ENCODE measurements at places on chromosomes 11 and 22.

GRCh38 chr22:19705181-19705934, 8.9 kb upstream of the SEPTIN5 start:
- DNase-seq, result no peak

DNA sequence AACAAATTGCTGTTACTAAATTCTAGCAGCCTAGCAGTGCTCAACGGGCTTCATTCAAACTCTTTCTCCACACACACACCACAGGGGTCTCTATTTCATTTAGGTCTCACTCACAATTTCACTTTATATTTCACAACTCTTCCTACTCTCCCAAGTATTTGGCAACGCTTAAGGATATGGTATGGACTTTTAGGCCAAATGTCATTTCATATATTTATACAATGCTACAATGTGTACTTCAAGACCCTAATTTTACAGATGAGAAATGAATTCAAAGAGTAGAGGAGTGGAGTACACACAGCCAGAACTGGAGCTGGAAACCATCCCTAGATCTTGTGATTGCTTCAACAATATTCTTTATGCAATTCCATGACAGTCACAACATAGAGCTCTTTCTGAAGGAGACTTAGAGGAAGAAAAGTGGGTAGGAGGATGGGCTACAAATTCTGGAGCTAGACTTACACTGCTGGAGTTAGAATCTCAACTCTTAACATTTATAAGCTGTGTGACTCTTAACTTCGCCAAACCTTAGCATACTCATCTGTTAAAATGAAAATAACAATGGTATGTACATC, 2.5 kb upstream of the MS4A13 start:
- no peak for DNase-seq

DNA sequence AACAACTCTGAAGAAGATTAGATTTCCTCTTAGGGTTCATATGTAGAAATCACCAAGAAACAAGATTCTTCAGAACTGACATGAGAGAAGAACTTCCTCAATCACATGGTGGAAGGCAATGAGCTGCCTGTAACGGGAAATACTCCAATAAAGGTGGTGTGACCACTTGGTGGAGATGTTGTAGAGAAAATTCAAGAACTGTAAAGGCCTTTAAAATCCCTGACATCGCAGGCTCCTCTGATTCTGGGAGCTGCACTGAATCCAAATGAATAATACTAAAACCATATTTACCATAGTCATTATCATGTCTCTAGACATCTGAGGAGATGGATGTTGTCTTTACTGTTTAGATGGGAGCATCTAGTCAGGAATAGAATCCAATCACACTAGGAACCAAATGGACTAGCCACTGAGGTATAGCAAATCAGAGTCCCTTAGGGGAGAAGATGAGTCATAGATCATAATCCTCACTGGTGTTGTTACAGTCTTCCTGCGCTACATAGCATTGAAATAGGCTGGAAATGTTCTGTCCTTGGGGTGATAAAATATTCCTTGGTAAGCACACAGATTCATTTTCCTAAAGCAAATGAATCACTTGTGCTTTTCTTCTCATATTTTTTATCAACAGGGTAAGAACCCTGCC, 321.6 kb upstream of the TENM4 start:
- no peak for DNase-seq

DNA sequence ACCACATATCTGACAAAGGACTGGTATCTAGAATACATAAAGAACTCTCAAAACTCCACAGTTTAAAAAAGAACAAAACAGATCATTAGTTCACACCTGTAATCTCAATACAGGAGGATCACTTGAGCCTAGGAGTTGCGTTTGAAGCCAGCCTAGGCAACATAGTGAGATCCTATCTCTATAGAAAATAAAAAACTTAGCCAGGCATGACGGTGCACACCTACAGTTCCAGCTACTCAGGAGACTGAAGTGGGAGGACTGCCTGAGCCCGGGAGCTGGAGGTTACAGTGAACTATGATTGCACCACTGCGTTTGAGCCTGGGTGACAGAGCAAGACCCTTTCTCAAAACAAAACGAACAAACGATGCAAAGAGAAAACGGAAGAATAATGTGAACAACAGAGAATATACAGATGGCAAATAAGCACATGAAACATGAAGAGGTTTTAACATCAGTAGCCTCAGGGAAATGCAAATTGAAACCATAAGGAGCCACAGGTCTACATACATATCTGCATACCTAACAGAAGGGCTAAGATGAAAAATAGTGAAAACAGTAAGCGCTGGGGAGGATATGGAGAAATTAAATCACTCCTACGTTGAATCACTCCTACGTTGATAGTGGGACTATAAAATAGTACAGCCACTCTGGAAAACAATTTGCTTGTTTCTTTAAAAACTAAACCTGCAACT, 70.7 kb downstream of the DGCR2 start:
- no peak for DNase-seq

GRCh38 chr11:116611998-116612620, 160.7 kb downstream of the BUD13 start:
- no peak for DNase-seq

DNA sequence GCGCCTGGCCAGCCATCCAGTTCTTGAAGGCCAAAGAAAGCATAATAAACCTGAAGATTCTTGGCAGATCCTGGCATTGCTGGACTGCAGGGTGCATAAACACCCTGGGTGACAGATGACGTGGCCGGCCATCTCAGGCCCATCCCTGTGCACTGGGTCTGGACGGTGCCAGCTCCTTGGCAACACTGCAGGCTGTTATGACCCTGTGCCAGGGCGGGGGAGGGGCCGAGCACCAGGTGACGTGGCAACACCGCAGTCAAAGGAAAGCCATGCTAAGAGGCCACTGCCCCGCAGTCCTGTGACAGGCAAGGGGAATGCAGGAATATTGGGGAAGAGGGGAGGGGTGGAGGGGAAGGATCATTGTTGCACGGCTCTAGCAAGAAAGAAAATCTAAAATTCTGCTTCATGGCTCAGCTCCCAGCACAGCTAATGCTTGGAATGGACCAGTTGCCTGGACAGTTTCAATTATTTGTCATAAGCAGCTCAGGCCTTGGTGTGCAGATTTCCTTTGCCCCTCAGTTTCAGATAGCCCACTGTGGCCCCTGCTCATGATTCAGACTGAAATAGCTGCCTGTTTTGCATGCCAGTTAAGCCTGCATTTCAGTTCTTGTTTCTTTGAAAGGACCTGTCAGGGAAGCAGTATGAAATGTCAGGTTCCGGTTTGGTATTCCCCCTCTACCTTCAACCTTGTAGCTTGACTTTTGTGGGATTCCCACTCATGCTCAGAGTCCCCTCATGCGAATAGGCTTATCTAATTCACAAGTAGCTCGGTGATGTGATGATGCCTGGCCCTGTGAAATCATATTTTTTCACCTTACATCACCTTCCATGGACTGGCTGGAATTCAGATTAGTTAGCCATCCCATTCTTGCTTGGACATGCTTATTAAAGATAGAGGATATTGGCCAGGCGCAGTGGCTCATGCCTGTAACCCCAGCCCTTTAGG, 29.7 kb upstream of the DDX6 start:
- DNase-seq, result no peak

- DNase-seq, result no peak
Observed at GRCh38 chr11:126702165-126702720, 298.3 kb downstream of the KIRREL3 start.

DNA sequence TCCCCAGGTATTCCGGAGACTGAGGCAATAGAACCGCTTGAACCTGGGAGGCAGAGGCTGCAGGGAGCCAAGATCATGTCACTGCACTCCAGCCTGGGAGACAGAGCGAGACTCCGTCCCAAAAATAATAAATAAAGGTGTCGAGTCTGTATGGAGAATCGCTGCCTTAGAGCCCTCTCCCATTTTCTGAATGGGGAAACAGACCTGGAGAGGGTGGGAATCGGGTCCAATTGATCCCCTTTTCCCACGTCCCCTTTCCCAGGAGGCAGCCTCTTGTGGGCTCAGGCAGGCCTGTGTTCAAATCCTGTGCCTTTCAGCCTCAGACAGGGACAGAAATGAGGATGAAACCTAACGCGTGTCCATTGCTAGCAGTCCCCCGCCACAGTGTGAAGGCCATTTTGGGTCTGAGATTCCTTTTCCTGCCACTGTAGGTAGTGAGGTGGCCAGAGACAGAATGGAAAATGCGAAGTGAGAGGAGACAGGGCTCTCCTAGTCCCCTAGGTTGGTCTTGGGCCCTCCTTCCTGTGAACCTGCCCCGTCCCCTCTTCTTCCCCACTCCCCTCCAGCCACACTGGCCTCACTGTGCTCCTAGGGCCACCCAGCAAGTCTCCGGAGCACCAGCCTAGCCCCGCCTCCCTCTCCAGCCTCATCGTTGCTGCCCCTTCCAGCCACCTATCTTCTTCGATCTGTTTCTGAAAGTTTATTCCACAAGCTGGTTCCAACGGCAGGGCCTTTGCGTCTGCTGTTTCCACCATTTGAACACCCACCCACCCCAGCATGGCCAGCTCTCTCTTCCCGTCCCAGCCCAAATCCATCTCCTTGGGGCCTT, 2.7 kb upstream of the POLDIP3 start:
- DNase-seq, result no peak

GRCh38 chr22:23218867-23219251, 38.5 kb downstream of the BCR start:
- no peak for DNase-seq

- no peak for DNase-seq
Observed at GRCh38 chr22:29148826-29149225, 56.9 kb upstream of the EMID1 start.

- no peak for DNase-seq
Observed at GRCh38 chr11:7673724-7674434, 579 bp upstream of the CYB5R2 start.

GRCh38 chr22:46614025-46614931, 5.9 kb upstream of the GRAMD4 start:
- DNase-seq, result peak; percentile 83

DNA sequence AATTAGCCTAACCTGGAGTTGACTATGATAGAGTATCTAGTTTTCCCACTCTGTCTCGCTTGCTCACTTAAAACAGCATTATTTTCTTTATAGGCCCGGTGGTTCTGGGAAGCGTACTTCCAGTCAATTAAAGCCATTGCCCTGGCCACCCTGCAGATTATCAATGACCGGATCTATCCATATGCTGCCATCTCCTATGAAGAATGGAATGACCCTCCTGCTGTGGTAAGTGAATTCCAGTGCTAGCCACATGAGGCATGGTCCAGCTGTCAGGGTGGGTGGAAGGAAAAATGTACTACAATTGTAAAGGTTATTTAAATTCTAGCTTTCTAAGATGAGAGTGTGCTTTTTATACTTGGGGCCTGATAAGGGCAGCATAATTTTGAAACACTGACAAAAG, 76.0 kb downstream of the EXT2 start:
- DNase-seq, result no peak

DNA sequence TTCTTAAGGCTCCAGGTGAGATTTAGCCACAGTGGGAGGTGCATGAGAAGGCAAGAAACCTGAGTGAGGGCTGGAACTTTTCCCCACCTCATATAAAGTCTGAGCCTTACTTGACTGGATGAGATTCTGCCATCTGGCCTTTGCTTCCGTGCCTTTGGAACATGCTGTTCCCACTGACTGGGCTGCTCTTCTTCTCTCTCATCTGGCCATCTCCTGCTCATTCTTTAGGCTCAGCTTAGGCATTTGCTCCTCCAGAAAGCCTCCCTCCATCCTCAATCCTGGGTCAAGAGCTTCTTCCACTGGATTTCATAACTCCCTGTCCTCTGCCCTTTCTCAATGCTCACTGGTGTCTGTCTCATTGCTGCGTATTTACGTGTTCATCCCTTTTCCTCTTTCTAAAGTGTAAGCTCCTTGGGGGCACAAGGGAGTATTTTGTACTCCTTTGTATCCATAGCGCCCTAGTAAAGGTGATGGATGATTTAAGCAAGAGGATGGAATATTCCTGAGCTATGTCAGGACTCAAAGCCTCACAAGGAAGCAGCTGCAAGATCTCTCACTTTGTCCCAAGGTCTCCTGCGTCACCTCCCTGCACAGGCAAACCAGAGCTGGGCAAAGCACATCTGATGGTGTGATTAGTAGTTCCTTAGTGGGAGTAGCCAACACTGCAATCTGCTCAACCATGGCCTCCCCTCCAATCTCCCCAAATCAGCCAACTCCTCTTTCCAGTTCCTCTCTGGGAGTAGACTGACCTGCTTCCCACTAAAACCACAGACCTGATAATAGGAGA, 15.3 kb downstream of the HSPA8 start:
- DNase-seq, result no peak

GRCh38 chr11:19631712-19632498, 80.7 kb upstream of the NAV2 start:
- no peak for DNase-seq

GRCh38 chr11:69316956-69317355, 23.0 kb downstream of the MYEOV start:
- DNase-seq, result no peak

GRCh38 chr11:101668236-101668635, 84.4 kb upstream of the TRPC6 start:
- DNase-seq, result no peak

DNA sequence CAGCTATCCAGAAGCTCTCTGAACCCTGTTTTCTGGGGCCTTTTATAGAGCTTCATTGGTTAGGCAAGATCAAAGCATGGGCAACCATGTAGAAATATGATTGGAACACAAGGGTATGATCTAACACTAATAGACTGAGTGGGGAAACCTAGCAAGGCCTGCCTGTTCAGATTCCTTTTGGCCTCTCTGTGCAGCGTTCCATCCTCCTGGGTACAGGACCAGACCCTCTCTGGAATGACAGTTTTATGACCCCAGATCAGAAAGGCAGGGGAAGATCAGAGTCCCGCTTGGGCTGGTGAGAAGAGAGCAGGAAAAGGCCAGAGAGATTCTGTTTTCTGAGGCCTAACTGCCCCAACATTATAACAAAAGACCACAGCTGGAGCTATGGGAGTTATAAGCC, 36.7 kb upstream of the VWA5A start:
- no peak for DNase-seq

DNA sequence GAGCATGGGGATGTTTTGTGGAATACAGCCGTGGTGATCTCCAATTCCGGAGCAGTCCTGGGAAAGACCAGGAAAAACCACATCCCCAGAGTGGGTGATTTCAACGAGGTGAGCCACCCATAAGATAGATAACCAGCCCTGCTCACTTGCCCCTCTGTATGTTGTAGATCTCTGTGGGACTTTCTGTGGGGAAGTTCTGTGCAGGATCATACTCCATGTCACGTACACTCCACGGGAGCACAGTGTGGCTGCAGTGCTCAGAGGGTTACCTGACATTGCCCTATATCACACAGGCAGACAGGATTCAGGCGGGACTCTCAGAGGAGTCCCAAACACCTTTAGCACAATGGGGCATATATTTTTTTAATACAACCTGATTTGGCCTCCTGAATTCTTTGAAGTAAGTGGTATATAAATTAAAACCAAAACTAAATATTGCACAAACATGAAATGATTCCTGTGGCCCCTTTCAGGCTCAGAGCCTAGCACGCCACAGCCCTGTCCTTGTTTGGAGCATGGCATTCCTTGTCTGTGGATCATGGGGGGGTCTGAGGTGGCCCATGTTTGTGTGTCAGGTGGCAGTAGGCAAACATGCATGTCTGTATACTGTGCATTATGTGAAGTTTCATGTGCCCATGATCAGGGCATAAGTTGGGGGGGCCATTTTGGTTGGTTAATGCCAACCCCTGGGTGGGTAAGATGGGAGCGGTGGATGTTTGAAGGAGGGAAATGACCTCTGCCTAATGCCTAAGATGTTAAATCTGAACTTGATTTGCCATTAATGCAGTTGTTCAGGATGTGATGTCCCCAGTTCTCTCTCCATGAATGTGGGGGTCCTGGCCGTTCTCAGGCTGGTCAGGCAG, 18.5 kb downstream of the UPB1 start:
- DNase-seq, result no peak

- DNase-seq, result peak; percentile 54
Observed at GRCh38 chr22:26610072-26610958, 7.5 kb downstream of the CRYBB1 start.
